Hippocampal formation (tissue), 2 donors: ENCODE measurements at places on chromosomes 6 and 20.

DNA sequence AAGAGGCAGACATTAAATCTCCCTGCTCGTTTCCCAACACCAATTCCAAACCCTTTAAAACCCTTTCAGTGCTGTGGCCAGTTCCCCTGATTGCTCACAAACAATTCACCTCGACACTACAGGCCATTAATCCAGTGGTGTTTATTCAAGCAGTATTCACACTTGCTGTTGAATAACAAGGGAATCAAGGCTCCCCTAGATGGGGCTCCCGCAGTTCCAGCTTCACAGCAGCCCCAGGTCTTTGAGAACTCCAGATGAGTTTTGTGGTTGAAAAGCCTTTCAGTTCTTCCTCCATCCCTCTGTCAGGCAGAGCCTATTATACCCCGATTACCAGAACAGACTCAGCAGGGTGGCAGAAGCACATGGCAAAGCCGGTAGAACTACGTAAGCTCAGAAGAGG lies 36.2 kb downstream of the JAG1 start:
- no peak for DNase-seq

DNA sequence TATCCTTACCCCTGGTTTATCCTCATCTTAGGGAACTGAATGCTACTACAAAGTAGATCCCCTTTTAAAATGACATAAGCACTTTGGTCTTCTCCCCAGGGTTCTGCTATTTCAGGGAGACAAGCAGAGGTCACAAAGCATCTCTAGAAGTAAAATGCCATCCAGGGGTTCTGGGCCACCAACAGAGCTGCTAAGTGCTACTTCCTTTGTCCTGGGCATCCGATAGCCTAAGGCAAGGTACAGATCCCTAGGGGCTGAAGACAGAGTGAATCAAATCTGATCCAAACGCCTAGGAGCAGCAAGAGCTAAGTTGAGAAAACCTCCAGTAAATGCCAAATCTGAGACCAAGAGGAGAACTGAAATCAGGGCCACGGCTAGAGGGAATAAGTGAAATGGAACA lies 161.2 kb downstream of the PTPRT start:
- DNase-seq = no peak

GRCh38 chr6:6665555-6666243 lies 77.2 kb downstream of the LY86 start:
- DNase-seq = no peak

- no peak for DNase-seq
These were observed 10.3 kb downstream of the ELOVL2 start for GRCh38 chr6:11033825-11034224.

DNA sequence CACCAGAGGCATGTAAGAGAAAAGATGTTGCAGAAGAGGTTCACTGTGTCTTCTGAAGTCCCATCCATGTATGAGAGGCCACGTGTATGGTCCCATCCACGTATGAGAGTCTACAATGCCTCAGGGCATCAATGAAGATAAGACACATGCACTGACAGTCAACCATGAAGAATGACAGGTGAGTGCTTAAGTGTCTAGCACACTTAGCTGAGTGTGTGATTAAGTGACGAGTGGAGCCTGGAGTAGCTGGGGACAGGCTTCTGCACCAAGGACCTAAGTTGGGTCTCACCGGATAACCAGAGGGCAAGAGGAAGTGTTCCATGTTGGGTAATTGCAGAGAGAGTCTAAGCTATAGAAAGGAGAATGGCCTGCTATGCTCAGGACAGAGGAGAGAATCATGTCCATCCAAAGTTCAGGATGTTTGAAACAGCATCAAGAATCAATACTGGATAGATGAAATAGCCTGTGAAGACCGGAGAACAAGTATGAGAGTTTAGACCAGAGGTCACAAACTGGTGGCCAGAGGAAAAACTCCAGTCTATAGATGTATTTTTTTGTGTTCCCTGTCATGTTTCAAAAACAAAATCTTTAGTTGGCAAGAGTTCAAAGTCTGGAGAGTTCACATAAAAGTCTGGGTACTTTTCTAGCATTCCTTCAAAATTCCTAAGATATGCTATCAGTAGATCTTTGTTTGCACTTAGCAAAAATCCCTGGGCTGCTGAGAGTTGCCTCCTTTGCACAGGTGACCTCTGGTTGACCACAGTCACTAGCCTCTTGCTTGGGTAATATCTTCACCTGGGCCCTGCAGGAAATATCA lies 165.8 kb downstream of the KIF16B start:
- DNase-seq = no peak

GRCh38 chr6:29924287-29924686 lies 18.0 kb upstream of the HLA-A start:
- no peak for DNase-seq

DNA sequence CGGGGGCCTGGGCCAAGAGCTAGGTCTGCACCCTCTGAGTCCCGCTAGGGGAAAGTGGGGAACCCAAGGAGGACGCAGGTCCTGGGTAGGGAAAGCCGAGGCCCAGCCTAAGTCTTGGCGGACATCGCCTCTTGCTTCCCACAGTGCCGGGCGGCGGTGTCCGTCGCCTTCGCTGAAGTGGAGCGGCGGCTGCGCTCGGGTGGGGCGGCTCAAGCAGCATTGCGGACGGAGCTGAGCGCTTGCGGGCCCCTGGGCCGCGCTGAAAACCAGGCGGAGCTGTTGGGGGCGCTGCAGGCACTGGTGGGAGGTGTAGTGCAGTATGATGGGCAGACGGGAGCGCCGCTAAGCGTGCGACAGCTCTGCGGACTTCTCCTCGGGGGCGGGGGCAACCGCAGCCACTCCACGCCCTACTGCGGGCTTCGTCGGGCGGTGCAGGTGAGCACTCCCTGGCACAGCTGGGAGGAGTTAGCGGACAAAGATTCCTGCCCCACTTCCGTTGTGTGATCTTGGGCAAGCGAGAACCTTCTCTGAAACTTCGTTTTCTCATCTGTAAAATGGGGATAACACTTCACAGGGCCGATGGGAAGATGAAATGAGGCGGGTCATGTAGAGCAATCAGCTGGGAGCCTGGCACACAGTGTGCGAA lies 4.2 kb downstream of the PRSS16 start:
- DNase-seq = no peak

GRCh38 chr20:45998761-45999160 lies 9.9 kb upstream of the MMP9 start:
- DNase-seq = peak; percentile 5

DNA sequence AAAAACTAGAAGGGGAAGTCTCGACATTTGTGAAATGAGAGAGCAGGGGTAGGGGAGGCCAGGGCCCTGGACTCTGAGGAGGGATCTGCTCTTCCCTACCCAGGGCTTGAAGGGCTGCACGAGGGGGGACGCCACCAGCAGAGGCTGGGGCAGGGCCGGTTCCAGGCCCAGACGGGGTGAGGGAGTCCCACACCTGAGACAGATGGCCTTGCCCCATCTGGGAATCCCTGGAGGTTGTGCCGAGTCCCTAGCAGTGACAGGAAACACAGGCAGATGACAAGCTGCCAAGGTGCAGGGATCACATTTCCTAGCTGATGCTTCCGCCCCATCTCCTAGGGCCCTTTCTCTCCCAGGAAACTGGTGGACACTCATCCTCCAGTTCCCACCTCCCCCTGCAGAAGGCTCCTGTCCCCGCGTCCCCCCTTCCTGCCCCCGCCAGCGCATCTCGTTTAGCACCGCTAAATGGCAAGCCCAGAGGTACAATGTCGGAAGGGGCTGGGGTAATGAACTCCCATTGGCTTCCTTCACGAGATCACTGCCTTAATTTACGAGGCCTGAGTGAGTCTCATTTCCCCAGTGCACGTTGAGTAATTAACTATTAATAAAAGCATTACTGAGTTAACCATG lies 35.2 kb upstream of the CDH22 start:
- no peak for DNase-seq

GRCh38 chr20:17699931-17700351 lies at the start of gene BANF2:
TSS of gene BANF2 (plus strand) at chr20:17699966. CDS start at chr20:17725026, 25,060 bp downstream.
- DNase-seq = no peak

GRCh38 chr20:25230166-25230831 lies 17.6 kb upstream of the PYGB start:
- DNase-seq = no peak

DNA sequence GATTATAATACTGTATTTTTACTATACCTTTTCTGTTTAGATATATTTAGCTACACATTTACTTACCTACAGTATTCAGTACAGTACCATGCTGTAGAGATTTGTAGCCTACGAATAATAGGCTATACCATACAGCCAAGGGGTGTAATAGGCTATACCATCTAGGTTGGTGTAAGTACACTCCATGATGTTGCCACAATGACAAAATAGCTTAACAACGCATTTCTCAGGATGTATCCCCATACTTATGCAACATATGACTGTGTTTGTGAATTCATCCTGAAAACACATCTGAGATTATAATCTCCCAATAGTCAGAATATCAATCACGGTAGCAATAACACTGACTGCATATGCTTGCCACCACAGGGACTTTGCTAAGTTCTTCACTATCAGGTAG lies 20.7 kb downstream of the B4GALT5 start:
- no peak for DNase-seq

GRCh38 chr20:45415822-45416637 lies at the start of gene PIGT:
TSS of gene PIGT (plus strand) at chr20:45416141. CDS start at chr20:45416157, 16 bp downstream.
- peak; percentile 84 for DNase-seq

- no peak for DNase-seq
These were observed 29.5 kb downstream of the TCF21 start for GRCh38 chr6:133918208-133918930.

DNA sequence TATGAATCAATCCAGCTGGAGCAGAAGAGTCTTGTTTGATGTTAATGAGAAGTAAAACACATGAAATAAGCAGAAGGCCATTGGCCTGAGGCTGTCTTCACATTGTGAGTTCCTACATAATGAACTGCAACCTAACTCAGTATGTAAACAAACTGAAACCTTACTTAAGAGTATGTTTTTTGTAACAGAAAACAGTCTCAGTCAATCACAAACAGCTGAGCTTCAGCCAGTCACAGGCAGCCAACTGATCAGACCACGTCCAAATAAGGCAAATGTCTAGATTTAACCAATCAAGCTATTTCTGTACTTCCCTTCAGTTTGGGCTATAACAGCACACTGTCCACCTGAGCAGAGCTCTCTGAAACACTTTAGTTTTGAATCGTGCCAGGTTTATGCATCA lies 234.7 kb downstream of the TRDN start:
- no peak for DNase-seq

DNA sequence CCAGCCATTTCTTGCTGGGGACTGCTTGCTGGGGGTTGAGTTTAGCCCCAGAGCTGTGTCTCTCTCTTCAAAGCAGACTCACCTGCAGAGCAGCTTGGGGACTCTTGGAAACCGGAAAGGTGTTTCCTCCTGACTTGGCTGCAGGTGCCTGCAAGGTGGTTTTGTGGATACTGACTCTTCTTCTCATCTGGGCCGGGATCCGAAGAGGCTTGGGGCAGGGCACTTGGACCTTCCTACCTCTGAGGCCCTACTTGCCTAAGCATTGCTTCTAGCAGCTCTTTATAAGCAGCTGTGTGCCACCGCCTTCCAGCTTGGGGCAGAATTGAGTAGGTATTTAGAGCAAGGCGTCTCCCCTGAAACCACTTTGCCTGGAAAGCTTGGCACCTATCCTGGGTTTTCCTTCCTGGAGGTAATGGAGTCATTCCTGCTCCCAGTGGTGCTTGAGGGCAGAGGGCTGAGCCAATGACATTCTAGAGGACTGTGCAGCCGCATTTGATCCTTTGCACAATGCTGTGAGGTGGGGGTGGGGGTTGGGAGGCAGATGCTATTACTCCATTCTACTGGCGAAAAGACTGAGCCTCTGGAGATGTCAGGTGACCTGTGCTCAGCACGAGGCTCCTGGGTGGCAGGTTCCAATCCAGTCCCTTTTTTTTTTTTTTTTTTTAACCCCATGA lies 3.4 kb upstream of the CTSZ start:
- no peak for DNase-seq

- DNase-seq = no peak
These were observed 16.0 kb downstream of the ZBTB46 start for GRCh38 chr20:63814891-63815614.

- DNase-seq = no peak
These were observed 47.3 kb upstream of the THBS2 start for GRCh38 chr6:169300916-169301315.

- DNase-seq = no peak
These were observed 123.8 kb upstream of the ADGRF1 start for GRCh38 chr6:47165918-47166317.

GRCh38 chr6:75673884-75674283 lies 72.2 kb downstream of the SENP6 start:
- no peak for DNase-seq

DNA sequence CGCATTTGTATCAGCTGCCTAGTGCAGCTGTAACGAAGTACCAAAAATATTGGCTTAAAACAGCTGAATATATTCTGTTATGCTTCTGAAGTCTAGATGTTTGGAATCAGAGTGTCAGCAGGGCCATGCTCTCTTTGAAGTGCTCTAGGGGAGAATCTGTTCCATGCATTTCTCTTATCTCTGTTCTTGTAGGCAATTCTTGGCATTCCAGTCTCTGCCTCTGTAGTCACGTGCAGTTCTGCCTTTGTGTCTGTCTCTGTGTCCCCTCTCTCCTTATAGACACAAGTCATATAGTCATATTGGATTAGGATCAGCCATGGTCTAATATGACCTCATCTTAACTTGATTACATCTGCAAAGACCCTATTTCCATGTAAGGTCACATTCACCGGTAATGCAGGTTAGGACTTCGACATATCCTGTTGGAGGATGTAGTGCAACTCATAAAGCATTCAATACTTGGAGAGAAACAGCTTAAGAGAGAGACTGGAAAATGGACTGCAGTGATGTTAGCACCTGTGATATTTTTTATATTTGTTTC lies 18.6 kb downstream of the FAM83B start:
- no peak for DNase-seq

DNA sequence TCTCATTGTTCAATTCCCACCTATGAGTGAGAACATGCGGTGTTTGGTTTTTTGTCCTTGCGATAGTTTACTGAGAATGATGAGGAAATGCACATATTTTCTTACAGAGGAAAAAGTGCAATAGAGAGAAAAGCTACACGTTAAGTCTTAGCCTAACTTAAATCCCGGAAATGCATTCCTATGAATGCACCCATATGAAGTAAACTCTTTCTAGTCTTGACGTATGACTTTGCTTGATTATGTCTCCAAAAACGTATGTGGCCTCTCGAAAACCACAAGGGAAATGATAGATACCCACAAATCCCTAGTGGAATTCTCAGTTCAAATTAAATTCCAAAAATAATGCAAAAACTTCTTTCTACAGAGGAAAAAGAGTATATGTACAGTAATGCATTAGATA lies 90.7 kb upstream of the SASH1 start:
- no peak for DNase-seq

- DNase-seq = no peak
These were observed 2.7 kb upstream of the TUBB2A start for GRCh38 chr6:3159805-3160781.

GRCh38 chr20:53513489-53514298 lies 79.9 kb downstream of the ZNF217 start:
- no peak for DNase-seq

- DNase-seq = no peak
These were observed 69.1 kb upstream of the EYA4 start for GRCh38 chr6:133171989-133172604.

DNA sequence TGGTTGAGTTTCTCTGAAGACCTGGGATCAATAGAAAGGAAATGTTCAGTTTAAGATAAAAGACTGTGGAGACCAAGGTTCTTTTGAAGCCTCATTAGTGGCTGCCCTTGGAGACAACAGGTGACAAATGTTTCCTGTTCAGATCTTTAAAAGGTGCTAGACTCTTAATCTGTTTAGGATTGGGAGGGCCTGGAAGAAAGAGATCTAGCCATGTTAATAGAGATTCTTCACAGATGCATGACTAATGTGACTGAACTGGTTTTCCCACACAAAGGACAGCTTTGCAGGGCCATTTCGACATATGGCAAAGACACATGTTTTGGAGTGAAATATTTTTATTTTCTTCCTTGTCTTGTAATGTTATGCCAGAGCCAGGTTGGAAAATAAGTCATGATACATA lies 82.2 kb downstream of the WDR27 start:
- no peak for DNase-seq
